Stimulated activated CD8-positive, alpha-beta memory T cell treated with anti-CD3 and anti-CD28 coated beads, Interleukin-15, amount 100 ng/mL, for 24 hours (primary cell): ENCODE measurements at places on chromosomes 1 and 21.

GRCh38 chr1:198672124-198672523 lies 33.3 kb downstream of the PTPRC start:
- no peak for DNase-seq

- DNase-seq: no peak
These were observed 8.3 kb upstream of the TRABD2B start for GRCh38 chr1:48005253-48006117.

- no peak for DNase-seq
These were observed 29.1 kb upstream of the ZNF281 start for GRCh38 chr1:200438911-200439310.

- DNase-seq: no peak
These were observed 5.4 kb downstream of the HSD11B1 start for GRCh38 chr1:209710093-209710492.

DNA sequence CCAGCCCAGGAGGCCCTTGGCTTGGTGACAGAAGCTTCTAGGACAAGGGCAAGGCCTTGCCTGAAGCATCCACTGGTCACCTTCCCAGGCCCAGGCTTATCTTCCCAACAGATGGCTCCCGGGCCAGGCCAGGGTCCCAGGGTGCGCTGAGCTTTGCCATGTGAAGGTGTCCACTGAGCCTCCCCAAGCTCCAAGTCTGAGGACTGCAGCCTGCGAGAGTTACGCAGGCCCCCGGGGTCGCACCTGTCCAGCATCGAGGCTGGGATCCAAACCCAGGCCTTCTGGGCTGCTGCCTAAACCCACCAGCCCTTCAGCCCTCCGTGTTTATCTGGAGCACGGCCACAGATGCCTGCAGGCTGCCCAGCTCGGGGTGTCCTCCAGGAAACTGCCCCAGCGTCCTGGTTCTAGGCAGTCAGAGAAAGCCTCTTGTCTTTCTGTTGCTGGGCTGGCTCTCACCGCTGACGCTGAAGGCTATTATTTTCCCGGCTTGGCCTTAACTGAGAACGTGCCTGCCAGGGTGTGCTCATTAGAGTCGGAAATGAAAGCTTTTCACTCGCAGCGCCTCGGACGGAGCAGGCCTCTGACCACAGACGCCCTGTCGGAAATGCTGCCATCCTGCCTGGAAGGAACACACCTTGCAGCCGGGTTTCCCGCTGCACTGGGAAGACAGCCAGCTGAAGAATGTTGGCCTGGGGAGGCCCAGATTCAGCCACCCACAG lies 71.4 kb downstream of the MEGF6 start:
- DNase-seq: no peak

DNA sequence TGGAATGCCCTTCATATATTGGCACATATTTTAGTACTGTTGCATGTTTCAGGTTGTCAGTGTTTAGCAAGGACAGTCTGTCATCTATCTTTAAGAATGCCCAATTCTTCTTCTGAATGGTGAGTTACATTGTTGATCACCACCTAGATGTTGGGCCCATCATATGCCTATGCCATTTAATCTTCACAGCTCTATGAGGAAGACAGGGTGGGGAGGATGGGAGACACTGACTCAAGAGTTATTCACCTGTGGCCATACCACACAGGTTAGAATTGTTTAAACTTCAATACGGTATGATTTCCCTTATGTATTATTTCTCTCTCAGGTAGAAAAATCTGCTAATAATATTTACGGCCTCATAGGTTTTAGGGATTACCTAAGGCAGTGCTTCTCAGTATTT lies 44.8 kb downstream of the MPZL1 start:
- DNase-seq: no peak

DNA sequence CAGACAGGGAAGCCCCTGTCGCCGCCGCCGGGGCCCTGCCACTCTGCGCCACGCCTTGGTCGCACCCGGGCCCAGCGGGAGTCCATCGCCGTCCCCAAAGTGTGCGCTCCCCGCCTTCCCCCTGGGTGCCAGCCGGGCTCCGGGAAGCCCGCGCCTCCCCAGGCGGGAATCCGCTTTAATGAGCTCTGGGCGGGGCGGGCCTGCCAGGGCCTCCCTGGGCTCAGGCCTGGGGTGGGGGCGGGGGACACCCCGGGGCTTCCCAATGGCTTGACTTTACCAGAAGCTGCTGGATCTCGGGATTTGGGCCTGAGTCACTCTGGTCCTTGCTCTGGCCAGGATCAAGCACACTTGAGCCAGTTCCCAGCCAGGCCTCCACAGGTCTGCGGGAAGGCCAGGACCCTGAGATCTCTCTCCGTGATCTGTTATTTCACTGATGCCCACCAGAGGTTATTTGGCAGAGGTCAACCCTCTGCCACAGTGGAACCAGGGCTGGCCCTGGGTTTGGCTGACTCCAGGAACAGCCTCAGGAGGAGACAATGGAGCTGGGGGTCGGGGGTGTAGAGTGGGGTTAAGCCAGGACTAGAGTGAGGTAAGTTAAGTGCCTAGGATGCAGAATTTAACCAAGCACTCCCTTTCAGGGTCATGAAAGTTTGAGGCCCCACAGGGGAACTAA lies 178.4 kb upstream of the EDN2 start:
- DNase-seq: no peak
